Fibroblast of skin of left quadriceps (primary cell): ENCODE measurements at places on chromosomes 6 and 20.
A peak's percentile ranks its signal among the peaks of the same experiment; 100 is the strongest.

DNA sequence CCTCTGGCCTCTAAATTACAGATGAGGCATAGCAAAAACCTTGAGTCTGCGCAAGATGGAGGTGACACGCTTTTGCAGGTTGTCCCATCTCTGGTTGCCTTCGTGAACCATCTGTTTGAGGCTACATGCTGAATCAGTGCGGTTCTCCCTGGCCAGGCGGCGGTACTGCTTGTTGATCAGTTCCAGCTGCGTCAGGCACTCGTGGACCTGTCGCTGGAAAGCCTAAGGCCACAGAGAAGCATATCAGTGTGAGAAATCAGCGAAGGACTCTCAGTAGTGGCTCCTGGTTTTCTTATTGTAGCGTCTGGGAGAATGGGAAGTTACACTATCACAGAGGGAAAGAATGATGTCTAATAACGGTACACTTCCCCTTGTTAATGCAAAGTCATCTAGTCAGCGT lies 344.4 kb downstream of the ESR1 start:
- DNase-seq, result no peak

DNA sequence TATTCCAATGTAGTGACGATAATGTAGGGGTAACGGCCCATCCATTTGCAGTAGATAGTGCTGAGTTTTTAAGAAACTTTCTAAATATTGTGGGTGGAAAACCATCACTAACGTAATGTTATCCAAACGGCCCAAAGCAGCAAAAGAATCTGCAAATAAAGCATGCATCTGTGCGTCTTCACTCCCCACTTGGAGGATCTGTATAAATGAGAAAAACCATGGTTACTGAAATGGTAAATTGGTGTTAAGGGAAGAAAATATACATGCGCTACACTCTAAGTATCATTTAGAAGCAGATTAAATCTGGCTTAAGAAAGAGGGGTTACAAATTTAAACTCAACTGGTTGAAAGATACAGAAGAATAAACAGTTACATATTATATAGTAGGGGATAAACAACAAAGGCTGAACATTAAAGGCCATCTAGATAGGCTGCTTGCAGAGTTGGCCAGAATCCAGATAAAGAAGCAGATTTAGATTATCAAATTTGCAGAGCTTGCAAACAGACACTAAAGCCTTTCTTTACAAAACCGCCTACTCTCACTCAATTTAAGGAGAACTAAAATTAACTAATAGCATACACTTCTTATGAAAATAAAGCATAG lies 93.3 kb downstream of the SESN1 start:
- DNase-seq, result no peak

DNA sequence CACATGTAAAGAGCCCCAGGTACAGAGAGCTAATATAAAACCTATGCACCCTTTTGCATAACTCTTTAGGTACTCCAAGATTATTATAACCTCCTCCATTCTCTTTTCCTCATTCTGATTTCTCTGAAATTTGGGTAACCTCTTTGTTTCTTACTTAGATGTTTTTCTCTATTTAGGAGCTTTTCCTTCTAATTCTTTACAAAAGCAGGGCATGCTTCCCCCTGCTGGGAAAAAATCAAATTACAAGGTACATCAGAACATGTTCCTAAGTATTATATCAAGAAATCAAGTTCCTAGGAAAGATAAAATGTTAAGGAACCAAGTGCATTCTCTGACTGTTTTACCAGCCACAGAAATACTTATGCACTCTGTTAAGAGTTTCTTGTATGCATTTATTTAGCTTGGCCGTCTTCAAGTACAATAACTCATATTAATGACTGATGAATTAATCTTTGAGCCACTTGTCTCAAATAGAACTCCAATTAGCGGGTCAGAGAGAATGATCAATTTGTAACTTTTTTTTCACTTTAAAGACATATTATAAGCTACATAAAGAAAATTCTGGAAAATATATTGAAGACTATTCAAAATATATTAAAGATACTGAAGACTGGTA lies 2.1 kb downstream of the KHDRBS2 start:
- no peak for DNase-seq

DNA sequence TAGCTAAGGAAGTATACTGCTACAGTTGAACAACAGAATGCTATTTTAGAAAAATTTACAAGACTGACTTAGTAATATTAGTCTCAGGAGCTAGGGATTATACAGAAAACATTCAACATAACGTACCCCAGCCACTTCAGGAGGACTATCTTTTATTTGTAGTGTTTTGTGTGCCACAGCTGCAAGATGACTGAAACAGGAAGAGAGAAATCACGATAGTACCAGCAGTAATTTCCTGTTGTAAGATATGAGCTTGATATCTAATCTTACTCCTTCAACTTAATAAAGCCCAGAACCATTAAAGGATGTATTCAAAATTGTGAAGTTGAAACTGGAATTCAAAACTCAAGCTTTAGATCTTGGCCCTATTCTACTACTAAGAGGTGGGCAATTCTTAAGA lies 42.1 kb downstream of the SLC35A1 start:
- no peak for DNase-seq

- no peak for DNase-seq
Measured at GRCh38 chr6:37758647-37759046, 60.9 kb upstream of the ZFAND3 start.

DNA sequence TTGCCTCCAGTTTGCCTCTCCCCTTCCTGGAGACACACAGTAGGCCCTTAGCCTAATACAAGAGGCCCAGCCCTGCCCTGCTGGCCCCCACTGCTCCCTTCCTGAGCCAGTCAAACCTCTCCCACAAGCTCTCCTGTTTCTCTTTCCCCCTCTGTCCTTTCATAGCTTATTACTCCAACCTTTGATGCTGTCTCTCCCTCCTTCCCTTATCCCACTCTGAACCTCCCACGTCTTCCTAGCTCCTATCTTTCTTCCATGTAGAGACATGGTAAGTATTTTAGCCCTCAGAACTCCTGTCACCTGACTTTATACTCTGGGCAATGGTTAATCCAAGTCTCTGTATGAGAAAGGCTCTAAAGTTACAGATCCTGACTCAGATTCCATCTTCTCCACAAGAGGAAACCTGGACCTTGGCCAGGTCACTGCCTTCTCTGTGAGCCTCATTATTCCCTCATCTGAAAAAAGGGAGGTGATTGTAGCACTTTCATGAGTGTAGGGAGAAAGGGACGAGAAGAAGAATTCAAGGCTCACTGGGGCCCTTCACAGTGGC lies 6.7 kb downstream of the TGIF2 start:
- DNase-seq, result no peak

DNA sequence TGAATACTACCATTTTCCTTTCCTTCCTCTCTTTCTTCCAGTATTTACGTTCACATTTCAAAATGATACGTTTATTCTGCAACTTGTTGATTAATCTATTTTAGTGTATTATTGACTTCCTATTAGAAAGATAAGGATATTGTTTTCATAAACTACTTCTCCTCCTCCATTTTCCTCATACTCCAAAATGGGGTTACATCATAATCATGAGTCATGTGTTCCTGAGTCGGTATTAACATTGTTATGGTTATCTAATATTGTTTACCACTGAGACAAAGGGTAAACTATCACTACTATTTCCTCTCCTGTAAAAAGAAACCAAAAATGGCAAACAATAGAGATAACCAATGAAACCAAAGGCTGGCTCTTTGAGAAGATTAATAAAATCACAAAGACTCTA lies 126.5 kb upstream of the CDYL start:
- DNase-seq, result no peak

DNA sequence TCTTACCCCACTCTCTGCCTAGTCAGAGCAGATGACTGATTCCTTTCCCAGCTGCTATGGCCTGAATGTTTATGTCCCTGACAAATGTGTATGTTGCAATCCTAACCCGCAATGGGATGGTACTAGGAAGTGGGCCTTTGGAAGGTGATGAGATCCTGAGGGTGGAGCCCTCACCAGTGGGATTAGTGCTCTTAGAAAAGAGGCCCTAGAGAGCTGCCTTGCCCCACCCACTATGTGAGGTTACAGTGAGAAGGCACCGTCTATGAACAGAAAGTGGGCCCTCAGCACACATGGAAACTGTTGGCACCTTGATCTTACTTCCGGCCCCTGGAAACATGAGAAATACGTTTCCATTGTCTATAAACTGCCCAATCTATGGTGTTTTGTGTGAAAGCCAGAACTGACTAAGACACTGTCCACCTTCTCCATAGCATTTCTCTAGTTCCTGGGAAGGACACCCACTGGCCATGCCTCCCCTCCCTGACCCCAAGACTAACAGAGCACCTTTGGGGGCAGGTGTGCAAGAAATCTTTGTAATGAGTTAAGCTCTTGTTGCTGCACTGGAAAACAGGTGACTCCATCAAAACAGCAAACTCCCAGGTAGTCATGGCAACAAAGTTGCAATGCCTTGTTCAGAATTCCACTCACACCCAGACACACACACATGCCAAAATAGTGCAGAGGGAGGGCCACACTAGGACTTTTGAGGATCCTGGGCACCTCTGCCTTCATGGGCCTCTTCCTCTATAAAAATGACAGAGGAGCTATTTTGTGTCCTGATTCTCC lies 16.2 kb downstream of the GABRR2 start:
- DNase-seq, result no peak

DNA sequence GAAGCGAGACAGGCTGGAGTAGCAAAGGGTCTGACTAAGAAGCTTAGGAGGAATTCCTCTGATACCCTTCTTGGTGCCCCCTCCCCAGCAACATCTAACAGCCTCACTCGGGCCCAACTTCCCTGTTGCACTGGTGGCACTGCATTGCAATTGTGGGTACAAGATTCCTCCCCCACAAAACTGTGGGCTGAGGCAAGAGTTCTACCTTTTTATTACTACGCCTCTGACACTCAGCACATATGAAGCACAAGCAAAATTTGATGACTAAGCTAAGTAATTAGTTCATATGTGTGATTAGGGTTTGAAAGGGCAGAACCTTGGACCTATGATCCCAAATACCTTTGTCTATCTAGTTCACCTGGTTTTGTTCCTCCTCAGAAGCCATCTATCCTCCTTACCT lies 83.5 kb downstream of the ZHX3 start:
- DNase-seq, result no peak

- DNase-seq, result no peak
Measured at GRCh38 chr6:98747273-98747672, 87.1 kb upstream of the POU3F2 start.

GRCh38 chr6:143098054-143098671 lies 37.5 kb downstream of the AIG1 start:
- no peak for DNase-seq

DNA sequence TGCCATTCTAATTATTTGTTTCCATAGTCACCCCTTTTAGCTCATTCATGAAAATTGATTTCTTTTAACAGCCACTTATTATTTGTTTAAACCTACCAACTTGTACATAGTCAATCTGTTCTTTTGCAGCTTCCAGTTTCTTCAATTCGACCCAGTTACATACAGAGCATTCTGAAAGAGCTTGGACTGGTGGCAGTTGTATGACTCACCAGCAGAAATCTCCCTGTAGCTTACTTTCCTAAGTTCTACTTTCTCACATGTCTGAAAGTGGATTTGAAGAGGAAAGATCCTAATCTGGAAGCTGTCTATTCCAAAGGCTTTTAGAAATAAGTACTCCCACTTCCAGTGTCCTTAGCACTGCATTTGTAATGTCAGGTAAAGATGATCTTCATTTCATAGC lies 447.9 kb downstream of the HTR1B start:
- no peak for DNase-seq

DNA sequence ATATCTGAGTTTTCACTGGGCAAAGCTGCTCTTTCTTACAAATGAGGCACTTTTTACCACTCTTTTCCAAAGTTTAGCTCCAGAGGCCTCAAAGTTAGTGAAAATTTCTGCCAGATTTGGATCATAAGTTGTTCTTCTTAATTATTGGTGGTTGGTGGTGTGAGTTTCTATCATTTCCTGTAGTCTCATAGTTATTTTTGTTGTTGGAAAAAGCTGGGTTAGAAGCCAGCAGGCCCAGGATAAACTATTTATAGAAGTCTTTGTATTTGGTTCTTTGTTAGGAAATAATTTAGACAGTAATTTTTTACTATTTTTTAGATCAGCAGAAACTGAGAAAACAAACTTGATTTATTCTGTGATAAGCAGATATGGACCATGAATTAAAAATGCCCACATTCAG lies 10.6 kb downstream of the PFDN4 start:
- DNase-seq, result no peak

DNA sequence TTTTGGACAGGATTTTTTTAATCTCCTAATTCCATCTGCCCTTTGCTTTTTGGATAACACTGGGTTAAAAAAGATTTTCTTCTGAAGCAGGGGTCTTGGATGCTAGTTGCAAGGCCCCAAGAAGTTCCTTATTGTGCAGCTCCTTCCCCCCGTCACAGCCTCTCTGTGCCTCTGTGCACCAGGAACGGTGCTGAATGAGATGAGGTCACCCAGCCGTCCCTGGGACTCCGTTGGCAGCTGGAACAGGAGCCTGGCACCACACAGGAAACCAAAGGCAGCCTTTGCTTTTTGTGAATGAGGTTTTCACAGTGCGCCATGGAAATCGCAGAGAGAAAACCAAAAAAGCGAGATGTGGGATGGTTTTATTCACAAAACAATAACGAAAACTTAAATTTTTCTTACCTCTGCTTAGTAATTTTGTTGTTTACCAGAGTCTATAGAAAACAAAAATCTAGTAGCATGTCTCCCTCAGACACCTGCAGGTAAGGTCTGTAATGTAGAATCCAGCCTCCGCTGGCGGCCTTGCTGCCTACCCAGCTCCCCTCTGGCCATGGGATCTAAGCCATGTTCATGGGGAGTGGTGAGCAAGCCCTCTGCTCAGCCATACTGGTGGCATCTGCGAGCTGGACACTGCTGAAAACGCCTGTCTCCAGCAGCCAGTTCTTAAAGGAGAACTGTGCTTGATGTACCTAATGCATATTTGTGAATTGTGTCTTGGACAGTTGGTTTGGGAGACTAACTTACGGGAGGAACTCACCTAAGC lies 40.4 kb upstream of the SYNJ2 start:
- no peak for DNase-seq

GRCh38 chr6:91562955-91563354 lies 976.1 kb upstream of the MAP3K7 start:
- DNase-seq, result no peak

DNA sequence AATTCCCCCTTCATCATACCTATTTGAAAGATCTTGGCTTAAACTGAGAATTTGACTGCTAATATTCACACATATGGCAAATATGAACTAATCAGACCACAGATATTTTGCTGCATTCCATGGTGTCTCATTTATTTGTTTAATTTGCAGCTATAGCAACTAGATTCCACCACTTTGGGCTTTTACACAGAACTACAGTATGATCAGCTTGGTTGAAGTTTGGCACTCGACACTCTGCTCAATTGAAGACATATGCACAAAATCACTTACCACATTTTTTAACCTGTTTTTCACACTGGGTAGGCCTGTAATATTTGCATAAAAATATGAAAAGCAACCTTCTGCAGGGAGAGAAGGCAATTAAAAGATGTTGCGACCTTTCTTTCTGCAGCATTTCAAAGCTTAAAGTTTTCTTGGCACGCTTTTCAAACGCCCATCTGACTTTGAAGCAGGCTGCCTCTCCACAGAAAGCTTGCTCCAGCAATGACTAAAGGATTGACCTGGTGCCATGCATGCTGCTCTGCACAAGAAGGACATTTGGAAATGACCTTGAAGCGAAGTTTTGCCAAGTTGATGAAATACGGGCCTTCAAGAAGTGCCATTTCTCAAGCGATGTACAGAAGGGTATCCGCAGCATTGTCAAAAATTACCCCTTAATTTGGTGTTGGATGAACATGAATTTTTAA lies 126.7 kb downstream of the AIG1 start:
- peak; percentile 96 for DNase-seq

GRCh38 chr6:90004511-90004910 lies 110.2 kb downstream of the GJA10 start:
- DNase-seq, result no peak
